Astrocyte of the spinal cord (primary cell): ENCODE measurements at places on chromosomes 11 and 22.

DNA sequence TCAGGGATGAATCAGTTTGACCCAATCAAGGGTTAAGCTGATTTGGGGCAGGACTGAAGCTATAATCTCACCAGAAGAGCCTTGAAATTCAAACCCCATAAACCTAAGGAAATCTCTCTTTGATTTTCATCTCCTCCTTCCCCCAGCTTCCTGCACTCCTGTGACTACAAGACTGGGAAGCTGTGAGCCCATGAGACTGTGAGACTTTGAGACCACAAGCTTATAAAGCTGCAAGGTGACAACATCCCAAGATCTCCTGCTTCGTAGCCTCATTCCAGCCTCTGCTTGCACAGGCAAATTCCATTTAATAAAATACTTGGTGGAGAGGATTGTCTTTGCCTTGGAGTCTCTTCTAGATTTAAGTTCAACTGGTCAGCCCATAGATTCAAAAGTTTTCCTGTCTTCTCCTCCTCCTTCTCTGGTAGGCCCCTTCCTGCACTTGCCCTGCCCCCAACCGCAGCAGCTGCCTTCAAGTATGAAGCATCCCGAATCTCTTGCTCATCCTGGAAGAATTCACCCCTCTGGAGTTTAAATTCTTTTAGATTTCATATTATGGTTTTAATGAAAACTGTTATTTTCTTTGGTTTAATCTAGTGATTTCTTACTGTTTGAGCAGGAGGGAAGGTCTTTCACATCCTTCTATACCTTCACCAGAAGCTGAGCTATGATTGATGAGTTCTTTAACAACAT, 42.1 kb downstream of the PAMR1 start:
- DNase-seq = peak; percentile 50

DNA sequence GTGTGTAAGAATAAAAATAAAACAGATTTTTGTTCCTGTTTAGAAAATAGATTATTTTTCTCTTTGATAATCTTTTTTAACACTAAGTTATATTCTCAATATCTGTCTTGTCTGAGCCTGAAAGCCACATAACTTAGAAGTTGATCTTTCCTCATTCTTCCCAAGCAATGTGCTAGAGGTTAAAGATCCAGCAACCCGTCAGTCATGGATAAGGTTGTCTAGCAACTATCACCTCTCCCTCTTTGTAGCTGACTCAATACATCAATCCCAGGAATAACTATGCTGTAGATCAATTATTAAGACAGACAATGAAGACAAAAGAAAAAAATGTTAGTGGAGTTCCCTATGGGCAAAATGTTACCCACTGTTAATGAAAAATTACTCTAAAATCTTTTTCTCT, 813.1 kb upstream of the CCDC179 start:
- no peak for DNase-seq

- no peak for DNase-seq
Measured at GRCh38 chr11:96230686-96231085, 112.3 kb downstream of the MAML2 start.

DNA sequence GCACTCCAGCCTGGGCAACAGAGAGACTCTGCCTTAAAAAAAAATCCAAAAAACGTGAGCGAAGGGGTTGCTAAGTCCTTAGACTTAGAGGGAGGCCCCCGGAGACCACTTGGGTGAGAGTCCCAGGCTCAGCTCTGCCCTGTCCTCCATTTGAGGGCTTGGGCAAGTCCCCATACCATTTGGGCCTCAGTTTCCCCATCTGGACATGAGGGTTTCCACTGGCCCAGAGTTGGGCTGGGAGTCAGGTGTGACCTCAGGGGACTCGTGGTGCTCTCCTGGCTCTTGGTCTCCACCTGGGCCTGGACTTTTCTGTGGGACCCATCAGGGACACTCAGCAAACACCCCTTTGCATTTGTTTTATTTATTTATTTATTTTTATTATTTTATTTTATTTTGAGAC, 35.2 kb upstream of the CSNK1E start:
- DNase-seq = no peak

- no peak for DNase-seq
Measured at GRCh38 chr22:20245577-20246367, 22.3 kb downstream of the RTN4R start.

GRCh38 chr22:37148031-37148651, 1.6 kb downstream of the IL2RB start:
- DNase-seq = no peak

GRCh38 chr11:76578654-76579055, 91.9 kb downstream of the LRRC32 start:
- DNase-seq = peak; percentile 43

DNA sequence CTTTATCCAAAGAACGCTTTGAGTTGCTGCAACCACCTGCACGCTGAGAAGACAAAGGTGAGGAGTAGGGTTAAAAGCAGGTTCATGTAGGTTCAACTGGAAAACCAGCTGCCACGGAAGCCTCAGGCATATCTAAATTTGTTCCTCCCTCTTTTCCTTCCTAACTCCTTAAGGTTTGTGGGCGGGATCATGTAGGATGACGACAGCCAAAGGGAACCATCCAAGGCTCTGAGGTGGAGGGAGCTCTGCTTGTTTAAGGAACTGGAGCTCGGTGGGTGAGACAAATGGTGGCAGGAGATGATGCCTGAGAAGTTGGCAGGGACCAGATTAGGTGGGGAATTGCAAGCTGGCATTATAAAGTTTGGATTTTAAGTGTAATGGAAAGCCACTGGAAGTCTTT, 60.3 kb downstream of the SPON1 start:
- no peak for DNase-seq
